ENCODE measurements at places on chromosomes 1 and 21.

DNA sequence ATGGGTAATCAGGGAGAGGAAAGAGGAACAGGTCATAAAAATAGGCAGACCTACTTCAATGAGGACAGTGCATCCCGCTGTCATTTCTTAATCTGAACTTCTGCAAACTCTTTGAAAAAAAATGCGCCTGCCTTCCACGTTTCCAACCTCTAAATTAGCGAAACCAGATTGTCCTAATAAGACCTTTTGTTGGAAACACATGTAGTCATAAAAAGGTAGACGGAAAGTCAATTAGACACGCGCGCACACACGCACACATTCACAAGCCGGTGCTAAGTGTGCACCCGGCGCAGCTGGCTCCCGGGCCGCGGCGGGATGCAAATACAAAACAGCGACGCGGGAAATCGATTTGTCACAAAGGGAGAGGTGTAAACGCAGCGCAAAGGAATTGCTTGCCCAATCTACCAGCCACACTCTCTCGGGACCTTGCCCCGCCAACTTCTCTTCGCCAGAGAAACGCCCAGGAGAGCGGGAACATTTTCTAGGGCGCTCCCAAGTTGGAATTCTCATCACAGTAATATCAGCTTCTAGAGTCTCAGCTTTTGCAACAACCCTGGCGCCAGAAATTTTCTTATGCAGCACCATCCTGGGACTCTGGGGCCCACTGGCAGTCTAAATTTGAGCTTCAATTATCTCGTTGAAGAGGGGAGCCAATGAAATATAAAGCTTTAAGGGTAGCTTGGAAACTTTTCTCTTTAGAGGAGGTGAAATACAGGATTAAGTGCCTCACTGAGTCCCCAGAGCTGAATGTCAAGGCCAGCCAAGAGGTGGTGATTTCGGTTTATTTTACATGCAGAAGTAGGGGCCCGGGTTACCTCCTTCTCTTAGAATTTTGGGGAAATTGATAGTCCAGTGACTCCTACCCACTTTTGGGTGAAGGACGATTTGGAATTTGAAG, 4.5 kb downstream of the PRRX1 start:
- DNase-seq = no peak

- DNase-seq = no peak
These were observed 672.9 kb upstream of the PTBP2 start for GRCh38 chr1:96048572-96049212.

DNA sequence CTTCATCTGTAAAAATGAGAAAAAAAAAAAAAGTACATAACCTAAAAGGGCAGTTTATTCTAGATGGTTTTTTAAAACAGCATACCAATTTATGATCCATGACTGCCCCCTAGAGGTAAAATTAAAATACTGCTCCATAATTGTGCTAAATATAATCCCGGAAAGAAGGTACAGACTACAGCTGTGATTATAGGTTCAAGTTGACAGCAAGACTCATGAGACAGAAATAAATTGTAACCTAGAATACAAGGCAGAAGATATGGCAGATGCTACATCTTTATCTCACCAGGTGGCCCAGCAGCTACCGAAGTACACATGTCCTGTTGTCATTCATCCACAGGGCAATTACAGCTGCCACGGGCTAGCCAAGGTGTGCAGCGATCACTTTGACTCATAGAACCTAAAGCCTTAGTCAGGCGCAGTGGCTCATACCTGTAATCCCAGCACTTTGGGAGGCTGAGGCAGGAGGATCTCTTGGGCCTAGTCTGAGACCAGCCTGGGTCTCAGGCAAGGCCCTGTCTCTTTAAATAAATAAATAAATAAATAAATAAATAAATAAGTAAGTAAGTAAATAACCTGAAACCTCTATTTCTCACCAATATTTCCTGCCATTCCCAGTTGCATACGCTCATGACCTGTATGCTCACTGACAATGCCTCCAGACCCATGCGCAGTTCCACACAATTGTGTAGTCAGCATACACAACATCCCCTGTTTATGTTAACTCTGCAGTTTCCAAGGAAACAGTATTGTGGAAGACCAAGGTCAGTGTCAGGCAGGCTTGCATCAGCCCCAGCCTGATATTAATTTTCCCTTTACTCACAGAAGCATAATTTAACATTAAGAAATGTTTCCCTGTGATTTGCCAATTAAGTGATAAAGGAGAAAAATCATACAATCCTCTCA, 18.3 kb upstream of the PPIE start:
- no peak for DNase-seq

DNA sequence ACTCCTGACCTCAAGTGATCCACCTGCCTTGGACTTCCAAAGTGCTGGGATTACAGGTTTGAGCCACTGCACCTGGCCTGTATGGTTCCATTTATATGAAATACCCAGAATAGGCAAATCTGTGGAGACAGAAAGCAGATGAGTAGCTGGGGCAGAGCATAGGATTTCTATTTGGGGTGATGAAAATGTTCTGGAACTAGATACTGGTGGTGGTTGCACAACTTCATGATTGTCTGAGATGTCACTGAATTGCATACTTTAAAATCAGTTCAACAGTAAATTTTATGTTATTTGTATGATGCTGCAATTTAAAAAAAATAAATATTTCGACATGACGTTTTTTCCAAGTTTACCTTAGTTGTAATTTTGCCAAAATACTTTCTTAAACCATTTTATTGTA, 23.9 kb downstream of the ITSN1 start:
- no peak for DNase-seq

GRCh38 chr1:54571326-54571725, 23.3 kb downstream of the ACOT11 start:
- no peak for DNase-seq
